Stimulated activated CD4-positive, alpha-beta T cell treated with anti-CD3 and anti-CD28 coated beads, TNF-alpha, amount 100 ng/mL, for 1 hour (primary cell): ENCODE measurements at places on chromosomes 5 and 9.

DNA sequence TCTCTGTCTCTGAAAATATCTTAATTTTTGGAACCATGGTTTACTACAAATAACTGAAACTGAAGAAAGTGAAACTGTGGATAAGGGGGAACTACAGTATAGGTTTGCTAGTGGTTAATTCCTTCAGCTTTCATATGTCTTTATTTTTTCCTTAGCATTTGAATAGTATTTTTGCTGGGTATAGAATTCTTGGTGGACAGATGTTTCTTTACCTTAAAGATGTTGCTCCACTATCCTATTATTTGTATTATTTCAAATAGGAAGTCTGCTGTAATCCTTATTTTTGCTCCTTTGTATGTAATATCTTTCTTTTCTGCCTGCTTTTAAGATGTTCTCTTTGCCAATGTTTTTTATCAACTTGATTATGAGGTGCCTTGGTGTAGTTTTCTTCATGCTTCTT lies 152.9 kb upstream of the ISL1 start:
- no peak for DNase-seq

- DNase-seq, result no peak
These were observed 54.8 kb downstream of the UBAP1 start for GRCh38 chr9:34233672-34234071.

DNA sequence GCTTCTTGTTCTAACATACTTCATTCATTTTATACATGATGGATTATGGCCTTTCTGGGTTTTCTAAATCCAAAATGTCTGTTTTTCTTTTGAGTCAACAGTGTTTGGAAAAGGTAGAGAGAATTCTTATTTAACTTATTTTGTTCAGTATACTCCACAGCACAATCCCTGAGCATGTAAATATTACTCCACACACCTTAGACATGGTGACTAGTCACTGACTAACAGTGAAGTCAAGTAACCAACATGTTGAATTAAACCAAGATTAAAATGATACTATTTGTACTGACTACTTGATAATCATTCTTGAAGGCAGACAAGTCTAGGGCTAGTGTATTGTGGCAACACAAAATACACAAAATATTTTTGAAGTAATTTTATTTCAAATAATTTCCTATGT lies 55.0 kb downstream of the HAPLN1 start:
- DNase-seq, result no peak

DNA sequence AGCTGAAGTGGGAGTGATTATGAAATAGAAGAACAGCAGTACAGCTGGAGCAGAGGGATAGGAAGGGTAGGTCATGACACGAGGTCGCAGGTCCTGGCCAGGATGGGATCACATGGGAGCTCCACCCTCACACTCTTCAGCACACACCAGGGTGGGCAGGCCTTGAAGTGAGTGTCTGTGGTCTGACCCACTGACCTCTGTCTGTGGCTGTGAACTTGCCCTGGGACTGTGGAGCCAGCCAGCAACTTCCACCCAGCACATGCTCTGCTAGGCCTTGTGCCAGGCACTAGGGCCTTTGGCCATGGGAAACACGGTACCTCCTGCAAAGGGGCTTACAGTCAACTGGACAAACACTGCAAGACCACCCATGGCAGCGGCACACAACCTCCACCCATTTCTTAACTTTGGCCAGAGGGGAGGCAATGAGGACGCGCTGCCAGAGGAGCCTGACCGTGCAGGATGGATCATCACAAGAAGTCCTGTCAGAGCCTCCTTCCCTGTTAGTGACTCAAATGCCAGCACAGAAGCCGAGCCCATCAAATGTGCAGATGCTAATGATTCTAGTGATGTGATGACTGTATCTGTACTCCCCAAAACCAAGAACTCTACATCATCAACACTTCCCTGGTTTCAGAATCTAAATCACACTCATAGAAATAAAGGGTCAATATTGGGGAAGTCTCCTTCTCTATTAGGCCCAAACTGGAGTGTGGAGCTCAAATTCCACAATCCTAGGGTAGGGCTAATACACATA lies 113.6 kb downstream of the DPYSL3 start:
- DNase-seq, result no peak

- no peak for DNase-seq
These were observed 40.9 kb downstream of the PHF2 start for GRCh38 chr9:93617273-93617672.

DNA sequence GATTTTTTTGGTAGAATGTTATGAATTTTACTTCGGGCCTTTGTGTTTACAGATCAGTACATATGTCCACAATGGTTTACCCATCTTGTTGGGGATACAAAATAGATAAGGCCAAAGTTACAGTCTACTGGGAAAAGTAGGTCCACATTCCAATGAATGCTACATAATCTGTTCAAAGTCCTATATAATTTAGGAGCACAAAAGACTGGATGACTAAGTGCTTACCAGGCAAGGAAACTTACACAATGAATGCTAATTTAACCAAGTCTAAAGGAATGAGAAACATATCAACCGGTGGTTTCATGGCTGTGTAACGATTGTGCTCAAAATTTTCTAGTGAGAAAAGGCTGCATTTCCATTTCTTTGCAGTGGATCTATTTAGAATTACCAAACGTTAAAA lies 97.4 kb upstream of the TRPM3 start:
- DNase-seq, result no peak

DNA sequence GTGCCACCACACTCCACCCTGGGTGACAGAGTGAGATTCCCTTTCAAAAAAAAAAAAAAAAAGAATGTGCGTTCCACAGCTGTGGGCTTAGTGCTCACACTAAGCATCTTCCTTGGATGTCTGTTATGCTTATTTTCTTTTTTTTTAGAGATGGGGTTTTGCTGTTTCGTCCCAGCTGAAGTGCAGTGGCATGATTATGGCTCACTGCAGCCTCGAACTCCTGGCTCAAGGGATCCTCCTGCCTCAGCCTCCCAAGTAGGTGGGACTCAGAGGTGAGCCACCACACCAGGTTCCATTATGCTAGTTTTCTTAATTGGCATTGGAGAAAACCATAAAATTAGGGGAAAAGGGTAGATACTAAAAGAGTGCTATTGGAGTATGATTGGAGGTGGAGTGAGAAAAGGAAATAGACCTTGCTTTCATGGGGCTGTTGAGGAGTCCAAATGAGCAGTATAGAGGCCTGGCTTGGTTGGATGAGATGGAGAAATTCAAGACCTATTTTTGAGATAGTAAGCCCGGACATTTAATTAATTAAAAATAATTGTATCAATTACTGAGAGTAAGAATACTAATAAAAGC lies 978 bp upstream of the BRD3OS start:
- DNase-seq, result no peak

GRCh38 chr9:93247892-93248291 lies 64.0 kb downstream of the WNK2 start:
- DNase-seq, result no peak

DNA sequence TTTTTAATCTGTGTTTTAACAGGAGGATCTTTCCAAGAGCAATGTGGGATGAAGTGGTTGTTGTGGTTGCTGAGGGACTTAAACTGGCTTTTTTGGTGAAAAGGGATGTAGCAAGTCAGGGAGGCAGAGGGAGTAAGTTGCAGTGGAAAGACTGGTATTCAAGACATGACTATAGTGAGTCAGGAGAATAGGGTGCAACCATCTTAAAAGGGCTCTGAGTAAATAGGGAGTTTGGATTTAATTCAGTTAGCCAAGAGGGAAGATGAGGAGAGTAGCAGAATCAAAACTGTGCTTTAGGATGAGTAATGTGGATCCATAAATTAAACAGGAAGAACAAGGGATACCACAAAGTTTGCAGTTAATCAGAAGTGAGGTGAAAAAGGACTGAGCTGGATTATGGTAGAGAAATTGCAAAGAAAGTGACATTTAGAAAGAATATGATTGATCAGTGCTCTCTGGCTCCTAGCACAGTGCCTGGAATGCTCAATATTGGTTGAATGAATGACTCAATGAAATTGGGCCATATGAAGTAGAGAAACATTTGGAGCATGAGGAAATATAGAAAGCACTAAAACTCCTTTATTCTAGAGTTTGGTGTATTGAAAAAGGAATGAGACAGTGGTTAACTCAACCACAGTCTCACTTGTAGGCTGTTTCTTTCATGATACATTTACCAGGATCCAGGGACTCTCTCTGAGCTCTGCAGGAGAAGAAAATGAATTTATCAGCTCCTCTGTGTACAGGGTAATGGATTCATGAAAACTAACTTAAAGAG lies 5.1 kb downstream of the POLR3G start:
- no peak for DNase-seq

GRCh38 chr5:178785999-178786398 lies 55.5 kb upstream of the ZNF354A start:
- no peak for DNase-seq

DNA sequence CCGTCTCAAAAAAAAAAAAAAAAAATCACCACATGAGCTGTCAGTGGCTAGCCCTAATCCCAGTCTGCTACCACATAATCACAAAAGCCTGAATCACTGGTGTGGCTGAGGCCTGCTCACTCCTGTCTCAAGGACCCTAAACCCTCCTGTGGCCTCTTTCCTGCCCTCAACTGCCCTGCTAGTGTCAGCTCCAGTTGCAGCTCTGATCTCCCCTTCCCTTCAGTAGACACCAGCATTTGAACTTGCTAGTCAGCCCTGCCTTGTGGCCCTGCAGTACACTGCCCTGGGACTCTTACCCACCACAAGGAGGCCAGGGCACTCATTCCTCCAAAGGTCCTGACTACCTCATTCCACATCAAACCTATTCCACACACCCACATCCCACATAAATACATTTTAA lies 9.5 kb upstream of the P4HA2 start:
- no peak for DNase-seq
